ENCODE measurements at places on chromosomes 1 and 21. TPM values are rescaled to one million over a fixed set of nuclear protein-coding genes. Genes with fewer than 3 reads are reported as not detected.

GRCh38 chr1:158087320-158087927, 93.3 kb upstream of the CD1D start:
- DNase-seq = peak; percentile 69

- no peak for DNase-seq
These were observed 106.5 kb upstream of the DAB1 start for GRCh38 chr1:57530206-57530910.

DNA sequence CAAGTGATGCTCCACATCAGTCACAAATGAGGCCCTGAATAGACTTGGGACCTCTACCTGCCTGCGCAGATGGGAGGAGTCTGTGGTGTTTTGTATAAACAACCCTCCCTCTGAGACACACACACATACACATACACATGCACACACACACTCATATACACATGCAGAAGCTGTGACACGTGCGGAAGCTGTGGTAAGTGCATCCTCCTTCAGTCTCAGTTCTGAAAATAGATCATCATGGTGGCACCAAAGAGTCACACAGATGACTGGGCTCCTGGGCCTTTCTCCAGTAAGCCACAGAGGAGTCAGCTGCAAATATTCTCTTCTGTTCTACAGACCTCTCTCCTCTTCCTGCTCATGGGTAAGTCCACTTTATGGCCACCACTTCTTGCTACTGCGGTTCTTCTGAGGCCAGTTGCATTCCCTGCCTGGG, at the start of gene LY9:
TSS of gene LY9 (plus strand) at position 224 of the 433 bp plus-strand sequence. CDS start at position 238, 14 bp downstream.
- no peak for DNase-seq

DNA sequence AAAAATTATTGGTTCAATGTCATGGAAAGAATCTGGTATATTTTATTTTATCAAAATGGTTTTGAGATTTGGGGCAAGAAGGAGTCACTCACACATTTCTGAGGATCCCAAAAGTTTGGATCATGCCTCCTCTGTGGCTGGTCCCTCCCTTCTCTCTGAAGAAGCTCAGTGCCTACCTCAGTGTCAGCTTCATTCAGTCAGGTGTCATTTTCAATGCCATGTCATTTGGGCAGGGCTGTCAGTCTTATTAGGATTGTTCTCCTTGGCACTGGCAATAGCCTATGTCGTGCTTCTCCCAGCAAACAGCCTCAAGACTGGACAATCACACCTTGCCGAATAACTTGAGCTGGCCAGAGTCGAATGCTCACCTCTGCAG, 264.5 kb upstream of the CAMK1G start:
- no peak for DNase-seq

GRCh38 chr21:26064506-26064905, 106.1 kb downstream of the APP start:
- no peak for DNase-seq

DNA sequence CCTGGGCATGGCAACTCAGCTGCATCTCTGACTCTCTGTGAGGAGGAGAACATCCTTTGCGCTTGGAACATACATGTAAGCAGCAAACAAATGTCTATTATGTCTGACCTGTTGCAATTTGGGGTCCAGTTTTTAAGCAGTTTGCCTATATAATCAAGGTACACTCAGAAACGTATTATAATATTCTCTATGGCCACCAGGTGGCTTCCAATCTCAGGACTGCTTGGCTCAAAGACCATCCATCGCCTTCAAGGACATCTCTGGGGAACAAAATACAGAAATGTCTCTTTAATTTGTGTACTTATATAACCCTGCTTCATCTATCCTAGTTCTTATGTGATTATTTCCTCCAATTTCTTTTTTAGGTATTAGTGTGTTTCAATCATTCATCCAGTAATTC, 227.2 kb downstream of the OLFM3 start:
- DNase-seq = no peak

DNA sequence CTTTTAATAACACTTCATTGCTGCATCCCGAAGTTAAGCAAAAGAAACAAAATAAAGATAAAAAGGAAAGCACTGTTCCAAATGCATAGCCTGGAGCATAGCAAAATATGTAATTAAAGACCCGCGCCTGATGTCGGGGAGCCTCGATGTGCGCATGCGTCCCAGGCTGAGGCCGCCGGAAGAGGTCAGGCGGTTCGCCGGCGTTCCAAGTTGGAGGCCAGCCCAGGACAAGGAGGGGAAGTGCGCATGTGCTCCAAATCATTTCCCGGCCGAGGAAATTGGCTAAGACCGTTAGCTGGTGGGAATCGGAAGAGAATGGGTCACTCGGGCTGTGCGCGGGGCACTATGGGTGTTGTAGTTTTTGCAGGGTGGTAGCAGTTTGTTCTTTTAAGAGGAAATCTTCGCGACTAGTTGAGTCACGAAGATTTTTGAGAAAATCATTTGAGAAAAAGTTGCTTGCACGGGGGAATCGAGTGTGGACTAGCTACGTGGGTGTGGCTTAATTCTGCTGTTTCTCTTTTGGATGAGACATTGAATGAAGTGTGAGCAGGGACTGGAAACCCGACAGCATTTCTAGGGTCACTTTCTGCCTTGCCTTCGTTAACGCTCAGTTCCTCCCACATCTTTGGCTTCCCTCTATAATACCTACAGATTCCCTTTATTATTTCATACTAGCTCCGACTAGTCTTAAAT, 31.0 kb upstream of the CD1D start:
- DNase-seq = peak; percentile 91

The TTC24 gene
- 0.99 TPM for polyA plus RNA-seq

The PAQR6 gene
- polyA plus RNA-seq = 3.0 TPM

The SERTAD4 gene
- 4.3 TPM for polyA plus RNA-seq

The VHLL gene
- polyA plus RNA-seq = not detected
